ENCODE measurements at places on chromosomes 16 and 17.

- DNase-seq, result no peak
Measured at GRCh38 chr17:34081269-34081668, 173.8 kb upstream of the CCL2 start.

GRCh38 chr16:81492311-81492761 lies 47.7 kb downstream of the CMIP start:
- no peak for DNase-seq

GRCh38 chr16:66271074-66272060 lies 95.1 kb upstream of the CDH5 start:
- DNase-seq, result no peak

DNA sequence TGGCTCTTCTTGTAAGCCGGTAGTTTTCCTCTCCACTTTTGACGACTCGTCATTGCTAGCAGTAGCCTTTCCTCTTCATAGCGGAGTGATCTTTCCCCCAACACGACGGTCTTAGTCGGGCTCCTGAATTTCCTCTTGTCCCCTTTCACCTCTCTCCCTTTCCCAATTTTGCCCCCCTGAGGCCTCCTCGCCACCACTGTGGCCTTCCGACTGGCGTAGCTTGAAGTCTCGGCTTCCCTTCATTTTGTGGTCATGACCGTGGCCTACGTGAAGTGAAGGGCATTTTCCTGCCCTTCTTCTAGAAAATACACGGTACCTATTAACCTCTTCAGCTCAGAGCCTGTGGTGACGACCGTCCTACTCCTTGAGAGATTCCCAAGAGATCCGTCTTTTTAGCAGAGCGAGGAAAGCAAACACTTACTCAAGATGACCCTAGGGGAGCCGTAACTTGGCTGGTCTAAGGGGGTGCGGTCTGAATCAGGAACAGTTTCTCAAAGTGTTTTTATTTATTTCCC lies 787 bp downstream of the PRKAR1A start:
- DNase-seq, result no peak
